ENCODE measurements at places on chromosomes 6 and 20. TPM values are rescaled to one million over a fixed set of nuclear protein-coding genes. Genes with fewer than 3 reads are reported as not detected.

SLC13A3 gene
- 8.7 TPM for polyA plus RNA-seq

- H3K4me1 ChIP-seq, result no peaks in the 10 kb centered on the region
- H3K27ac ChIP-seq, result no peak overlapping the region
- H3K36me3 ChIP-seq, result no peaks in the 10 kb centered on the region
- no peak for DNase-seq
- H3K27me3 ChIP-seq, result no peaks in the 10 kb centered on the region
- H3K4me3 ChIP-seq, result no peak overlapping the region
Measured at GRCh38 chr6:136511397-136511796, 38.8 kb downstream of the MAP7 start.

- DNase-seq, result no peak
- peak overlapping the region; percentile 94 for H3K27ac ChIP-seq
- H3K27me3 ChIP-seq, result no peaks in the 10 kb centered on the region
- H3K4me3 ChIP-seq, result no peak overlapping the region
- H3K36me3 ChIP-seq, result no peaks in the 10 kb centered on the region
Measured at GRCh38 chr6:35302604-35303241, 5.1 kb downstream of the DEF6 start.

- DNase-seq, result no peak
- H3K27me3 ChIP-seq, result peaks cover 12% of the 10 kb centered on the region
- no peaks in the 10 kb centered on the region for H3K4me1 ChIP-seq
Measured at GRCh38 chr6:44367681-44368080, 19.8 kb upstream of the CDC5L start.

IRF4 gene
- polyA plus RNA-seq, result 0.27 TPM

SLC22A3 gene
- 36.6 TPM for polyA plus RNA-seq

HCK gene
- polyA plus RNA-seq, result 3.0 TPM

GRCh38 chr6:27541212-27541932, 68.5 kb upstream of the ZNF184 start:
- DNase-seq, result no peak
- peaks cover 38% of the 10 kb centered on the region for H3K27me3 ChIP-seq
- no peaks in the 10 kb centered on the region for H3K4me1 ChIP-seq
- no peaks in the 10 kb centered on the region for H3K36me3 ChIP-seq
